NCI-H510A (cell line): ENCODE measurements at places on chromosomes 5 and 9.

DNA sequence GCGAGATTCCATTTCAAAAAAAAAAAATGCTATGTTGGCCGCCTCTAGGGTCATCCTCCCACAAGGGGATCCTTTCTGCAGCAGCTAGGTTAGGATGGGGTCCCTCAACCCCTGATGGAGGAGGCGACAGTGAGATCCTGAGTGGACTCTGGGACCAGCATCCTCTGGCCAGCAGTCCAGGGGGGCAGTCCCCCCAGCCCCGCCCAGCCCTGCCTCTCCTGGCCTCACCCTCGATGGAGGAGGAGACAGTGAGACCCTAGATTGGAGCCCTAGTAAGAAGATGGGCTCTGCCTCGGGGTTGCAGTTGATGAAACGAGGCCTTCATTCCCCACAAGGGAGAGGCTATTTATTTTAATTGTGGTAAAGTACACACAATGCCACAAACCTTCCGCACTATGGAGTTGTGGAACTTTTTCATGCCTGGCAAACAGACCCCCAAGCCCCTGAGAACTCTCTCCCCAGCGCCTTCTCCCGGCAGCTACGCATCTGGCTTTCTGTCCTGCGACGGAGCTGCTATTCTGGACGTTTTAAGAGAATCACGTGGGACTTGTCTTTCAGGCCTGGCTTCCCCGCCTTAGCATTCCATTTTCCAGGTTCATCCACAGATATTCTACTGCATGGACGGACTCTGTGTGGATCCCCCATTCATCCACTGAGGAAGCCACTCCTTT is 15.8 kb downstream of the VAV2 start:
- no peak for DNase-seq

- DNase-seq = no peak
Measured at GRCh38 chr5:91109634-91110033, 273.5 kb downstream of the ARRDC3 start.

- no peak for DNase-seq
Measured at GRCh38 chr9:120138955-120139354, 441.0 kb downstream of the CDK5RAP2 start.

DNA sequence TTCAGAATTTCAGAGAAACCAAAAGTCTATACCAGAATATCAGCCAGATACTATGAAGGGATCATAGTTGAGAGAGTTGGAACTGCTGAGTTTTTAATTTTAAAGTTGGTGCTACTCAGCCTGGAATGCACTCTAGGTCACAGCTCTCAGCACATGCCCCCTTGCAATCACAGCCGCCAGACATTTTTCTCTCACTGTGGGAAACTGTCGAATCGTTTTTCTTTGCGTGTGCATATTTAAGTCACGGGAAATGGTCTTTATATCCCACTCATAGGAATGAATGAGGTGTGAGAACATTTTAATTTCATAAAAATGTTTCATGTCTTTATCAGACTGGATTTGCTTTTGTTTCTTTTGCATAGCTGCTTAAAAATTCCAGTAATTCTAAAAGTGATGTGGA is 12.2 kb upstream of the SPDL1 start:
- DNase-seq = no peak

DNA sequence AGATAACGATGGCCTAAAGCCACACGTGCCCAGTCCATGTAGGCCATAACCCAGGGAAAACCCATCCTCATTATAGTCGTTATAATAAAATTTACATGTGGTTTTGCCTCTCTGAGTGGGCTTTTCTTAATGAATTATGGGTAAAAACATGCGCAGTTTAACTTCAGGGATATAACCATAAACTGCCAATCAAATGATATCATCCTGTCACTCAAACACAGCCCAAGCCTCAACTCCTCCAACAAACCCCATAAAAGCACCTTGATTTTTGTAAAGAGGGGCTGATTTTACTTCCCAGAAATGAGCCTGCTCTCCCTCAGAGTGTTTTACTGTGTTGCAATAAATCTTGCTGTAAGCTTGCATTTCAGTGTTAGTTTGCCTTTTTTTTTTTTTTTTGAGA is 15.8 kb upstream of the SETX start:
- no peak for DNase-seq

- no peak for DNase-seq
Measured at GRCh38 chr5:60738461-60738860, 38.5 kb upstream of the DEPDC1B start.
